NCI-H510A (cell line): ENCODE measurements at places on chromosomes 2 and 18.

DNA sequence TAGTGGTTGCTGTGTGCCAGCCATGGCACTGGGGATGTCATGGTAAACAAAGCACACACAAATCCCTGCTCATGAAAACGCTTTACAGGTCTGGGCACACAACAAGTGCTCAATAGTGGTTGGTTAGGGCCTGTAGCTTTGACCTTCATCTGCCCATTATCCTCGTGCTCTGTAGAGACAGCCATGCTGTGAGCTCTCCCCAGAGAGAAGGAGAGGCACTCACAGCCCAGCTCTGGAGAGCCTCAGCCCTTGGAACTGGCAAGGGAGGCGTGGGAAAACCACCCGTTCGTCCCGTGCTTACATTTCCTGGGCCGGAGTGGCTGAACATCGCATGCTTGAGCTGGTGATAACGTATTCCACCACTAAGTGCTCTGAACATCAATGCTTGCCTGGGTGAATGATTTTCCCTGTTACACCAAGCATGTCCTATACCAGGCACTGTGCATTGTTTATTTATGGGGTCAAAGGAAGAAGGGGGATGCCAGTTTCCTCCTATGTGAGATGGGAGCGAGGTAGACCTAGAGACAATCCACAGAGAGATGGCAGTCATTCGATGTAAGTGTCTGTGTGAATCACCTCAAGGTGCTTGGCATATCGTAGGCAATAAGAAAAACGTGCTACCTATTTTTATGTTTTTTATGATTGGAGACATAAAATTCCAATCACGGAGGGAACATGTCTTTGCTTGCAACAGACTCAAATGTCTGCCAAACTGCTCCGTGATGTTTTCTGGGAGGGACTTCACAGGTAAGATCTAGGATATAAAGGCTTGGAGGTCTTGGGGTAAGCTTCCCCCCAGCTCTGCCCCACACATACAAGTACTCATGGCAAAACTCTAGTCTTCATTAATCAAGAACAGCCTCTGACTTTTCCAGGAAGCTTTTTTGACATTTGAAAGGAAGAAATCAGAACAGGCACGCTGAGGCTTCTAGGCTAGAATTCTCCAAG, 75.5 kb downstream of the DDX1 start:
- no peak for DNase-seq

- DNase-seq, result no peak
Measured at GRCh38 chr18:75269696-75270095, 59.1 kb downstream of the TSHZ1 start.

GRCh38 chr18:78822171-78822948, 157.3 kb upstream of the SALL3 start:
- DNase-seq, result no peak

GRCh38 chr2:217047209-217047608, 187.3 kb upstream of the TNP1 start:
- no peak for DNase-seq

DNA sequence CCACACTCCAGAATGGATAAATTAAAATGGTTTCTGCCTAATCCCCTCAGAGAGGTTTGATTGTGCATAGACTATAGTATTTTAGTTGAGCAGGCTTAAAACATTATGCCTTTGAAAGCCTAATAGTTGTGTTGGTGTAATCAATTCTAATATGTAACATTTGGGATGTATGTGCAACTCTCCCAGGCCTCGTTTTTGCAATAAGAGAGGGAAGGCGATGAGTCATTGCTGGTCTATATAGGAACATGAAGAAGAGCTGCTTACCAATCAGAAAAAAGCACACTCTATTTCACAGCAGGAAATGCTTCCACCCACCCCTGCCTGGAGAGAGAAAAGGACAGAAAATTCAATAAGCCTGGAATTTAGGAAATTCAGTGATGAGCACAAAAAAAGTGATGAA, 1424.0 kb upstream of the PIK3C3 start:
- DNase-seq, result no peak

GRCh38 chr18:24075767-24076597, 61.4 kb downstream of the TTC39C start:
- peak; percentile 56 for DNase-seq
